ENCODE measurements at places on chromosomes 11 and 22.

DNA sequence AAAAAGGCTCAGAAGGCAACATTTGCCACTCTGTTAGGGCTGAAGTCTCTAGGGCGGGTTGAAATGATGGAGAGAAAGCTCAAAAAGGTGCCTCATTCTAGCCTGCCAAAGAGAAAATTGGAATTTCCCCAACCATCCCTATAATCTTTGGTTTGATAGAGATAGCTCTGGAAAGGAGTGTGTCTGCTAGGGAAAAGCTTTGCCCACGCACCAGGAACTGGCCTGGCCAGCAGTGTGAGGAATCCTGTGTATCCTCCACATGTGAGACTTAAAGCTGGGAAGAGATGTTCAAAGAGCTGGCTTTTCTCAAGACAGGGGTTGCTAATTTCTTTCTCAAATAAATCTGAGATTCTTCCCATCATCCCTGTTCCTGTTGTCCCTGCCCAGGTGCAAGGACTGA is 193.7 kb downstream of the OPCML start:
- DNase-seq: no peak

DNA sequence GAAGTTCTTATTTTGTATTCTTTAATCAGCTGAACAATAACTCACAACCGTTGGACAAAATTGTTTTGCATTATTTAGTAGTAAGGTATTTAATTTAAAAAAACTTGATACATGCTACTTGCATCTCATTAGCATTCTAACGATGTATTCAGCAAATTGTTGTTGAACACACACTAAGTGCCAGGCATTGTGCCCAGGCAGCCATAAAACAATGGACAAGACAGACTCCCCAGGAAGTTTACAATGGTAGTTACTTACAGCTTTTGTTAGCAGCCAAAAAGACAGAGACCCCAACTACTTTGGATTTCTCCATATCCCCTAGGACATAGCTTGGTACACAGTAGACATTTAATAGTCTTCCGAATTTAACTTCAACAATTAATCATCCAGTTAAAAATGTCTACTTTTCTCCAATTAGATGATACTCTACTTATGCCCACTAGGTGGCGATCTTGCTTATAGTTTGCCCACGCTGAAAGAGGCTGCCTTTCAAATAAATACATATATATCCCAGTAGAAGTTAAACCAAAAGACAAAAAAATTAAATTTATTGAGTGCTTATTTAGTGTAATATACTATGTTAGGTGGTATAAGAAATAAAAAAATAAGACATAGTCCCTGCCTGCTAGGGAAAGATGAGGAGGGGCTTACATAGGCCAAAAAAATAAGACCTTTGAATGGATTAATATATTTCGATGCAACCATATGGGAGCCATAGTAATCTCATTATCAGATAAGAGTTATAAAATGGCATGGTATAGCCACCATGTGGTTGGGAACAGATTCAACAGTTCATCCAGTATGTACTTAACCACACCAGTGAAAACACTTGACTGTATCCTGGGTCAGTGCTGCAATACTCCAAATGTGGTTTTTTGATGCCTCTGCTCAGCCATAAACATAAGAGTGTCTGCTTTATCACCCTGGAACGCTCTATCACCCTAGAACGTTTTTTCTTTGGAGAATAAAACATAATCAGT is 2.0 kb upstream of the FJX1 start:
- DNase-seq: peak; percentile 77

- no peak for DNase-seq
These were observed 2.7 kb upstream of the ARHGAP42 start for GRCh38 chr11:100684101-100685065.

- DNase-seq: no peak
These were observed 12.9 kb downstream of the RIBC2 start for GRCh38 chr22:45426387-45426786.

GRCh38 chr11:47464483-47464882 is 15.5 kb upstream of the RAPSN start:
- DNase-seq: peak; percentile 70

DNA sequence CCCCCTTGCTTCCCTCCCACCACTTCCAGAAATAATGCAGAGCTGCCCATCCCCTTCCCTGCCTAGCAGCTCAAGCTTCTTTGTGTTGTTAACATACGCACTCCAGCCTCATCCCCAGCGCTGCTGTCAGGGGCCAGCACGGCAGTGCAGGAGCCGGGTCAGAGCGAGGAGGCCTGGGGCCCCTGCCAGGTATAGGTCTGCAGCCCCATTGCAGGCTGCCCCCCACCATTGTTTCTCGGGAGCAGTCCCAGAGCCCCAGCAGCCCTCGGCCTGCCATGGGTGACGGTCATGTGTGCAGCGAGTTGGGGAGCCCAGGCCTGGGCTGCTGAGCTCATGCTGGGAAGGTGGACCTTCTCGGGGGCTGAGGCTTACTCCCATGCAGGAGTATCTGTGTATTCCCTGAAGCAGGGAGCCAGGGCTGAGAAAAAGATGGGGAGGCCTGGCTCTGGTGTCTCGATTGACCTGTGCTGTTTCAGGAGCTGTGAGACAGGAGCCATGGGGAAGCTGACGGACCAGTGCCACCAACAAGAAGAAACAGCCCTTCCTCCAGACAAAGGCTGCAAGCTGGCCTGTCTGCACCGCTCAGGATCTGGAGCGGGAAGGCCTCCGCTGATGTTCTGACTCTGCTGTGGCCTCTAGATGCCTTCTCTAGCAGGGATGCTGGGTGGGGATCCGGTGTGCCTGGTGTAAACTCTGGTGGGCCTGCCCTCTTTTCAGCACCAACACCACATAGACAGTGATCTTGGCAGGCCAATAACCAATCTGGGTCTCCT is 220.5 kb upstream of the B3GAT1 start:
- DNase-seq: no peak

DNA sequence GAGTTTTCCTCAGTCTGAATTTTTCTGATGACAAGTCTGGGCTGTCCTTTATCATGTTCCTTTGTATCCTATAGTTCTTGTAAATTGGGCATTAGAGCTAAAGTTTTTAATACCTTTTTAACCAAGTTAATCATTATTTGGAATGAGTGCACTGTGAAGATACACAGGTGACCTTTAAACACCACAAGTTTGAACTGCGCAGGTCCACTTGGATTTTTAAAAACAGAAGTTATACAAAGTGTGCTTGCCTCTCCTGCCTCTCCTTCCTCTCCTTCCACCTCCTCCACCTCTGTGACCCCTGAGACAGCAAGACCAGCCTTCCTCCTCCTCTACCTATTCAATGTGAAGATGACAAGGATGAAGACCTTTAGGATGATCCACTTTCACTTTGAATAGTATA is 4.4 kb upstream of the TCP11L1 start:
- no peak for DNase-seq

DNA sequence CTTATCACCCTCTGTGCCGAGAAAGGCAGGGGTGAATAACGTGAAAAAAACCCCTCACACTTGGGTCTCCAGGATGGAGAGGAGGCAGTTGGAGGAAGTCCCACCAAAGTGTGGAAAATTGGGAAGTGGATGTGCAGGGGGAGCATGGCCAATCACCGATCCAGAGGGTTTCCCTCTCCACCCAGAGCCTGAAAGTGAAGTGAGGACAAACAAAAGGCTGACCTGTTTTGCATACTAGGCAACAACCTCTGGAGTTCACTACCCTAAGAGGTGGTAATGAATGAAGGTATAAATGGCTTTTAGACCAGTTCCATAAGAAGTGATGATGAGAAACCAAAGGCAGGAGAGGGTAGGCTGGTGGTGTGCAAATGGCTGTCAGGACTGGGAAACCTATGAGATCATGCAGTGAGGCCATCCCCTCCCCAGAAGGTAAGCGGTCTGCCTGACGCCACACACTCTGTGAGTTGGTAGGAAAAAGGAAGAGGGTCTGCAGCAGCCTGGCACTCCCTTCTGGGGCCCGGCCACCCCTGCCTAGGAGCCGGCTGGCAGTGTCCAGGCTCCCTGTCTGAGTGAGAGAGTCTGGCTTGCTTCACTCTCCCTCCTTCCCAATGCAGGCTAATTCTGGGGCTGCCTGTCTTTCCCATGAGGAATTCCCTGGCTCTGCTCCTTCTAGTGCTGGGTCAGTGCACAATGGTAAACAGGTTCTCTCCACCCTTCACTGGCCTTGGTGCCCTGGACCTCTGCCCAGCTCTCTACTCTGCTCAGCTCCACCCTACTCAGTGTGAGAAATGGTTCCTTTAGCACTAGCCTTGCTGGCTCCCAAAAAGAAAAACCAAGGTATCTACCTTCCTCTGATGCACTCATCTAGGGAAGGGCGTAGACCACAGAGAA is 15.6 kb downstream of the TBC1D10A start:
- DNase-seq: no peak

DNA sequence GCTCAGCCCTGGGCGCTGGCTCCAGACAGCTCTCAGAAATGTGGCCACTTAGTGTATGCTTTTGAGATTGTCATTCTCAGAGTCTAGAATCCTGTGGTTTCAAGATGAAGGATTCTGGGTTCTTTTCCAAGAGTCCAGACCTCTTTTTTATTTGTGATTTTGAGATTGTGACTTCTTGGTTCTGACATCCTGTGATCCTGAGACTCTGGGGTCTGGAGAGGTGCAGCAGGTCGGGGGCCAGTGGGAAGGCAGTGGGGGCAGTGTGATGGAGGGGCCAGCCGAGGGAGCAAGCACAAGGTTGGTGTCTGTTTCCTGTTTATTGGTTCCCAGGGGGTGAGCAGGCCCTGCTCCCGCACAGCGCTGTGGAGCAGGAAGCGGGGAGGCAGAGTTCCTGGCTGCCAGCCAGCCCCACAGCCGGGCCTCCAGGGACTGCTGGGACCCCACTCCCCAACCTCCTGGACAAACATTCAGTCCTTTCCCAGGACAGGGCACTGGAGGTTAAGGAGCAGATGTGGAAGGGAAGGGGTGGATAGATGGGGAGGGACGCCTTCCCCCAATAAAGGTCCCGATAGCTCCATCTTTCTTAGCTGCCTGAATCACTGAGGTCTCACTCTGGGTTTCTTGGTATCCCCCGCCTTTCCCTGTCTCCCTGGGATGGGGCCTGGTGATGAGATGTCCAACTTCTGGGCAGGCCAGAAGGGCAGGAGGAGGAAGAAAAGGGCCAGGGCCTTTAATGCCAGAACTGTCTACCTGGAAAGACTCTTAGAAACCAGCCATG is 13.7 kb downstream of the ARHGEF17 start:
- DNase-seq: no peak

DNA sequence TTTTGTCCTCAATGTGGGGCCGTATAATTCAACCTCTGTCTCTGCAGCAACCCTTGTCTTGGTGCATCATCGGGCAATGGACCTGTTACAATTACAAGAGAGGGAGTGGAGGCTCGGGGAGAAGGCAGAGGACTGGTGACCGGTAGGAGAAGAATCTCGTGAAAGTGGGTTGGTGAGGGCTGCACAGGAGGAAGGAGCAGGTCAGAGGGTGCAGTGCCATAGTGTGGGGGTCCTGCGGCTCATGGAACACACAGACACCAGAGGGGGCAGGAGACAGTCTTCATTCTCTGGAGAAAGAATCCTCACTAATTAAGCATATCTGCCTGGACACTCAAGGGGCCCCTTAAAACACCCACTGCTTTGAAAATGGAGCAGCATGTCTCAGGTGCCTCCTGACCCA is 174.7 kb upstream of the B3GAT1 start:
- DNase-seq: no peak

DNA sequence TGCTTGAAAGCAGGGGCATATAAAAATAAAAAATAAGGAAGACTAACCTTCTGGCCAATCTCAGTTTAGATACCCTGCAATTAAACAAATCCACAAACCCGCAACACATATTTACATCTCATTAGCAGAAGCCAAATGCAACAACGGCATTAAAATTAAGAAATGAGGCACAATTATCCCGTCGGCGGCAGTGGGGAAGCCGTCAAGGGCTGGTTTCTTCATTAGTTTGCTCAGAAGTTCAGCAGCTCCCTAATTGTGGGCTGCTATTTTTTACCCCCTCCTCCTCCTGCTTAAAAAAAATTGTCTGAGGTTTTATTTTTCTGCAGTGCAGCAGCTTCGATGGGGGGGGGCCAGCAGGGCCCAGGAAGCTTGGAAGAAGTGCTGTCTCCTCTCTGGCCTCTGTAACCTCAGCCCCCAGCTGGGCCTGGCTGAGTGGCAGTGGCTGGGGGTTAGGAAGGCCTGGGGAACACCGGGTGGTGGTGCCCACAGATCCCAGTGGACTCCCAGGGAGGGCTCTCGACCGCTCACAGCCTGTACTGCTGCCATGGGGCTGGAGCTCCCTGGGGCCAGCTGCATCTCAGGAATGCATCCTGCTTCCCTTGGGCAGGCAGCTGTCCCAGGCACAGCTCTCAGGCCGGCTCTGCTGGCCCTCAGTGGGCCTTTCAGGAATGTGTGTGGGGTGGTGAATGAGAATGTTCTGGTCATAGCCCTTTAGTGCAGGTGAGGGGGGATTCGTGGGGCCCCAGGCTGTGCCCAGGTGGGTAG is 148.7 kb upstream of the B3GAT1 start:
- no peak for DNase-seq
